ENCODE measurements at places on chromosomes 1 and 21.

- peak; percentile 69 for DNase-seq
These were observed 21.8 kb upstream of the COL9A2 start for GRCh38 chr1:40338745-40339419.

- no peak for DNase-seq
These were observed 28.4 kb downstream of the ZBTB17 start for GRCh38 chr1:15947382-15948090.

- no peak for DNase-seq
These were observed 27.4 kb upstream of the TBX15 start for GRCh38 chr1:119015547-119015946.

- no peak for DNase-seq
These were observed 34.9 kb downstream of the RSPH1 start for GRCh38 chr21:42461185-42461520.

DNA sequence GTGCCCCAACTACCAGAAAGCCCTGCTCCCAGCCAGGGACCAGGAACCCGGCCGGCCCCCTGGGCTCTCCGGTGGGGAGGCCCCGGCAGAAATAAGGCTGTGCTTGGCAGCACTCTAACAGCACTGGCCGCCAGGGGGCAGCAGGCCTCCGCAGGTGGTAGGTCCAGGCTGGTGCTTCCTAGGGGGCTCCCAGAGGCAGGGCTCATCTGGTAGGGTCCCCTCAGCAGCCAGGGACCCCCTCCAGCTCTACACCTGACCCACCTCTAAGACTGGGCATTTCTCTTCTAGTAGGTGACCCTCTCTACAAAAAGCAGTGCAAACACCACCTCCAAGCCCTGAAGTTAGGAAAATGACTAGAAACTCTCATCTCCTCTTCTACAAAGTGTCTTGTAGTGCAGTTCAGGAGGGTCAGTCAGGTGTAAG, 85.6 kb downstream of the STUM start:
- DNase-seq, result peak; percentile 26

DNA sequence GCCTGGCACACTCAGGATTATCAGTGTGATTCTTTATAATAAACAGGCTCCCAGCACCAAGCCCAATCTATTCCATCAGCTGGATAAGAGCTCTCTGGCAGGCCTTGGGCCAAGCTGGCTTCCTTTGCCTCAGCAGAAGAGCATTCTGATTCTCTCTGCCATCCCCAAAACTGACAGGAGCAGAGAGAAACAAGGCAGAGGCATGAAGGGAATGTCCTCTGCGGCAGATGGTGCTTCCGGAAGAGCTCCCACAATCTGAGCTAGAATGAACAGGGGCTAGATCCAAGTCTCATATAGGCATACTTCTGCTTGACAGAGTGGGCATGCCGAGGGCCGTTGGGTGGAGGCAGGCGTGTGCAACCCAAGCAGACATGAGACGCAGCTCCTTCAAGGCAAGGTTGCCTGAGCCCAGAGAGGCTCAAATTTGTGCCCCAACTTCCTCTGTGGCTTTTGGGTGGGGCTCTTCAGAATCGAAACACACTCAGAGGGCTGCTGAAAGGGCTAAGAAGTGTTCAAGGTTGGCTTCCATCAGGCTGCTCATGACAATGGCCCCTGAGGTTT, 4.0 kb downstream of the CAPN2 start:
- no peak for DNase-seq

GRCh38 chr1:111448482-111448917, 556 bp downstream of the WDR77 start:
- DNase-seq, result peak; percentile 3

DNA sequence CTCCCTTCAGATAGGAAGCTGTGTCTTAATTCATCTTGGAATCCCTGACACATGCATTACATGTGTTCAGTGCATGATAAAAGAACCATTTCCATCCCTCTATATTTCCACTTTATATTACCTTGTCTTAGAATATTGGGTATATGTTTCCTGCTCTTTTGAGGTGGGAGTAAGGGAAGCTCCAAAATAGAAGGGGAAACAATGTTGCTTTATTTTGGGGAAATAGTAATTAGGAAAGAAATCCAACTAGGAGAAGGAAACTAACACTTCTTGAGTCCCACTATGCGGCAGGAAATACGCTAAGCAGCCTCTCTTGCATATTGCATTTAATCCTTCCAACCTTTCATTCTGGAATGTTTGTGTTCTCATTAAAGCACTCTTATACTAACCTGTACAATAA, 89.4 kb upstream of the VAV3 start:
- DNase-seq, result no peak

- DNase-seq, result no peak
These were observed 37.2 kb downstream of the LACTBL1 start for GRCh38 chr1:22935433-22935832.

DNA sequence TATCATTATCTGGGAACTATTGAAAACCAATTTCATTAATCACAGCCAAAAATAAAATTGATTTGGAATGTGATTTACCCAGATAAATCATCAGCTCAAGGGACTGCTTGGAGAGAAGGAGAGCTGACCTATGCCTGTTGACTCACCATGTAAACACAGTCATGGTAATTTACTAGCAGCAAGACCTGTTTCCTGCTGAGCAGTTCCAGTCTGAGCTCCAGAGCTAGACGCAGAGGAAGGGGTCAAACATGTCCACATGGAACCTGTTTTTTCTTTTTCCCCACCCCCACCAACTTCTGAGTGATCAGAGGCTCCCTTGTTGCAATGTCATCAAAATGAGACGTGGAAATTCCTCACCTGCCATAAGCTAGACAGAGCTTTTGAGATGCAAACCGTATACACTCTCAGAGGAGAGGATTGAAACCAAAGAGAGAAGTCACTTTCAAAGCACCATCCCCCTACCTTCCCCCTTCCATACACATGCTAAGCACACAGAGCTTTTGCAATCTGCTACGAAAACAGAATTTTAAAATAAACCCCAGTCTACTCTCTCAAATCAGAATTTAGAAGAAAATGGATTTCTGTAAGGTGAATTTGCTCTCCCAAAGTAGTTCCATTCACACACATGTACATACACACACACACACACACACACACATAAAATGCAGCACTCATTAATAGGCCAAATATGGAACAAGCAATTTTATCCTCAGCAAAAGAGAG, 55.9 kb upstream of the PTGFRN start:
- no peak for DNase-seq

DNA sequence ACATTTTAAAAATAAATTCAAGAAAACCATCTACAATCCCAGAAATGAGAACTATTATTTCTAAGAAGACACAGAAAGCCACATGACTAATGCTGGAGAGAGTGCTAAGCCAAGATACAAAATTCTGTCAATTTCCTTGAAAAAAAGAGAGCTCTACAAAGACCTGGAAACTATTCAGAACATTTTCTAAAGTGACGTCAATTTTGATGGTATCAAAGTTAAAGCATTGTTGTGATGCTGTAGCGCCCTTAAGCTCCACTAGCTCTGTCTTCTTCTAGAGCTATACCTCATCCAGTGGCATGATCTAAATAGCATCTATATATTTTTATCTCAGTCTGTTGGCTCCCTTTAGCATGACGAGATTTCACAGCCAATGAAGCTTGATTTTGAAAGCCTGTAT, 73.9 kb downstream of the ODF2L start:
- DNase-seq, result no peak

- DNase-seq, result no peak
These were observed 5.6 kb downstream of the MAP3K21 start for GRCh38 chr1:233333086-233333485.

- no peak for DNase-seq
These were observed 456.8 kb downstream of the SETD4 start for GRCh38 chr21:35603494-35603893.

DNA sequence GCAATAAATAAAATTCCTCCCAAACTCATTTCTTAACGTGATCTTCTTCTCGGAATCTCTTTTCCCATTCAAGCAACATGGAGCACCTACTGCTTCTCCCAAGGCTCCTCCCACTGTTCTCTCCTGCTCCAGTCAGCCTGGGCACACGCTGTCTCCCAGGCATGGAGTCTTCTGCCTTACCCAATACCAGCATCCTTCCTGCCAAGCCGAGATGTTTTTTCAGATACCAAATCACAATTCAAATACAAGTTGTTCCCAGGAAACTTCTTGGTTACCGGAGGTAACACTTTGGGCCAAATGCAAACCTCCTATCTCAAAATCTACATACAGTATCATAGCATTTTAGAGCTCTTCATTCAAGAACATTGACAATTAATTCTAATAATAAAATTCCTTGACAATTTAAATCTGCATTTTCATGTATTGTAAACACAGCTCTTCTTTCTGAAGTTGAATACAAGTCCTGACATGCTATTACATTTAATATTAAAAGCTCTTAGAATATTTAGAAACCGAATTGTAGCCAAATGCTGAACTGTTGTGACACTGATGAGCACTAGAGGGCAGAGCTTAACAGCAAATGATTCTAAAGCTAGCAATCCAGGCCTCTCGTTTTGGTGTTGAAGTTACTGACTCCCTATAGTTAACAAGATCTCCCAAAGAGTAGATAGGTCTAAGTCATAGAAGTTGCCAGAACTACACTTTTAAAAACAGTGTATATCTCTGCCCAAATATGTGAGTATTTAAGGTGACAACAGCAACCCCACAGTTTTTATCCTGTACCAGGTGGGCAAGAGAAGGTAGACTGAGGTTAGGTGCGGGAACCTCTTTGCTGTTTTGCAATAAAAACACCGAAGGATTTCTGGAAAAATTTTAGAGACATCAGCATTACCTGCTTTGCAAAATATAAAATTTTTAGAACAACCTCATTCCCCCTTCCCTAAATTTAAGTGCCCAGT, 52.3 kb downstream of the BCAR3 start:
- DNase-seq, result peak; percentile 67

- no peak for DNase-seq
These were observed 3902.5 kb downstream of the SRGAP2C start for GRCh38 chr1:125087247-125087646.

- no peak for DNase-seq
These were observed 120.9 kb downstream of the ASTN1 start for GRCh38 chr1:177043597-177043996.

DNA sequence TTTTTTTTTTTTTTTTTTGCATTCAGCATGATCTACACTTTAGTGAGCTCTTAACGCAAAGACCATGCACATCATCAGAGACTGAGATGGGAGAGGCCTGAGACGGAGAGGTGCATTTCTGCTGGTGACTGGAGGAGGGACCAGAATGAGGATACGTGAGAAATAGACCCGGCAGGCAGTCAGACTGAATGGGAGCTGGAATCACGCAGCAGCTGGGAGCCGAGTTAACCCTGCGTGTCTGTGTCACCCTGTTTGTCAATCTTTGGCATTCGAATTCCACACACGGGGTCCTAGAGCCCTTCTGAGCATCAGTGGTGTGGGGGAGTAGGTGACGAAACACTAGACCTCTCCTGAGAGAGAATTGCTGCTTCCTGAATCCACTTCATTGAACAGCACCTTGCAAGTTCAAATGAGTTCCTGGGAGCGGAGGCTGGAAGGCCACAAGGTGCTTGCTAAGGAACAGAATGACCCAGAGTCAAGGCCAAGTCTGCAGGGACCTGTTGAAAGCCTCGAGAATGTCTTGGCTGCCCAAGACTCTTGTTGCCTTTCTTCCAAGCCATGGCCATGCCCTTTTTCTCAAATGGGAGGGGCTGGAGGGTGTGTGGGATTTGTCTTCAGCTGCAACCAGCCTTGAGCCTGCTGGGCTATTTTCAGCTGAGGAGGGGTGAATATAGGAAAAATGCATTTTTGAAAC, 123.3 kb downstream of the CNIH3 start:
- DNase-seq, result no peak

- DNase-seq, result no peak
These were observed 58.5 kb downstream of the EXTL2 start for GRCh38 chr1:100835866-100836842.

DNA sequence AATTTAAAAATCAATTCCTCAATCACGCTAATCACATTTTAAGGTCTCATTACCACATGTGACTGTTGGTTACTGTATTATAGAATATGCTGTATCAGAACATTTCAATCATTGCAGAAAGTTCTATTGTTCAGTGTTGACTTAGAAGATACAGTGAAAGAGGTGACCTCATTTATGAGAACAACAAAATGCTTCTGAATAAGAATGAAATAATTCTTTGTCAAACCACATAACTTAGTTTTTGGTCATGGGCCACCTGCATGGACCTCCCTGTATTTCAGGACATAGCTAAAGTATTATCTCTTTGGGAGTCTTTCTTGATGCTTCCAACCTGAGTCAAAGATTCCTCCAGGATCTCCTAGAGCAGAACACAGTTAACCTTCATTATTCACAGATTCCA, 22.3 kb downstream of the MFSD2A start:
- DNase-seq, result no peak

GRCh38 chr1:116481934-116482333, 88.9 kb downstream of the CD58 start:
- no peak for DNase-seq

GRCh38 chr1:64663668-64664067, 81.2 kb upstream of the RAVER2 start:
- no peak for DNase-seq

- no peak for DNase-seq
These were observed 1278.3 kb downstream of the AMY1C start for GRCh38 chr1:105027838-105028471.

- no peak for DNase-seq
These were observed 2.1 kb upstream of the IPO9 start for GRCh38 chr1:201826830-201827229.

DNA sequence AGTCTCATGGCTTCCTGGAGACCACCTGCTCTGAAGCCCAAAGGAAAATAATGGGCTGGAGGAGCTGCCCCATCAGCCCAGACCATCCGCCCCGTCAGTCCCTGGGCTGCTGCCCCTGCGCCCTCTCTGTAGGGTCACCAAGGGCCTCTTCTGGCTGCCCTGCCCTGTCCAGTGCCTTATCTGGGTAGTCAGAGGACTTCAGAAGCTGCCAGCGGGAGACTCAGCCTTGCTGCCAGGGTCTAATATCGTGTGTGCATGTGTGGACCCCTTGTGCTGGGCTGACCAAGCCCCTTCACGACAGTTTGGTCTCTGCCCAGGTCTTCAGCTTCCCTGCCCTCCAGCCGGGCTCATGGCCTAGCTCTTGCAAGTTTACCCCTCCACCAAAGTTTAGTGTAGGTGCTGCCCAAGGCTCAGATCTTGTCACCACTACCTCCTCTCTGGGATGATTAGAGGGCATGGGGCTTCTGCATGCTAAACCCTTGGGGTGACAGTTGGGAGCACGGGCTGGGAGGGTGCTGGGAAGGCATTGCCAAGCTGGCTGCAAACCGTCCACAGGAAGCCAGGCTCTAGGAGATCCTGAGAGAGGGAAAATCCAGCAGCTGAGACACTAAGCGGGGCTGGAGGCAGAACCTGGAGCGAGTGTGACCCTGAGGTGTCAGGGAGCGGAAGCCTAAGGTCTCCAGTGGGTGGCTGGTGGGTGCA, 20.6 kb downstream of the NENF start:
- no peak for DNase-seq

DNA sequence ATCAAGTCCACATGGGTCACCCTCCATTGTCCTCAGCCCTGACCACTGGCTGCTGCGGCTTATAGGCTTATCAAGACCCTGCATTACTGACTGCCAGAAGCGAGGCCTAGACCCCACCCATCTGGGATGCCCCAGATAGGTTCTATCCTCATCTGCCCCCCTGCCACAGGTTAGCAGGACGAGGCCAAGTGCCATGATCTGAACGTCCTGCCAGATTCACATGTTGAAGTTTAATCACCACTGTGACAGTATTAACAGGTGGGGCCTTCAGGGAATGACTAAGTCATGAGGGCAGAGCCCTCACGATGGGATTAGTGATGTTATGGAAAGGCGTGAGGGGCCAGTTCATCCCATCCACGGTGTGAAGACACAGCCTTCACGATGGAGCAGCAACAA, 6.2 kb upstream of the CPLANE2 start:
- no peak for DNase-seq

Data from AML-193 (cell line).